Motor neuron (in vitro differentiated cells): ENCODE measurements at places on chromosomes 2 and 18. TPM values are rescaled to one million over a fixed set of nuclear protein-coding genes. Genes with fewer than 3 reads are reported as not detected.

The FAM110C gene
- total RNA-seq = 0.11 and 0.19 TPM in 2 replicates

The CD8B2 gene
- total RNA-seq = 0.06 TPM in 1 of 2 replicates, not detected in the other

The CCDC102B gene
- total RNA-seq = 10.6 and 12.6 TPM in 2 replicates

The APLF gene
- total RNA-seq = 2.5 and 2.7 TPM in 2 replicates

The TMEM185B gene
- 7.5 and 8.6 TPM in 2 replicates for total RNA-seq

DNA sequence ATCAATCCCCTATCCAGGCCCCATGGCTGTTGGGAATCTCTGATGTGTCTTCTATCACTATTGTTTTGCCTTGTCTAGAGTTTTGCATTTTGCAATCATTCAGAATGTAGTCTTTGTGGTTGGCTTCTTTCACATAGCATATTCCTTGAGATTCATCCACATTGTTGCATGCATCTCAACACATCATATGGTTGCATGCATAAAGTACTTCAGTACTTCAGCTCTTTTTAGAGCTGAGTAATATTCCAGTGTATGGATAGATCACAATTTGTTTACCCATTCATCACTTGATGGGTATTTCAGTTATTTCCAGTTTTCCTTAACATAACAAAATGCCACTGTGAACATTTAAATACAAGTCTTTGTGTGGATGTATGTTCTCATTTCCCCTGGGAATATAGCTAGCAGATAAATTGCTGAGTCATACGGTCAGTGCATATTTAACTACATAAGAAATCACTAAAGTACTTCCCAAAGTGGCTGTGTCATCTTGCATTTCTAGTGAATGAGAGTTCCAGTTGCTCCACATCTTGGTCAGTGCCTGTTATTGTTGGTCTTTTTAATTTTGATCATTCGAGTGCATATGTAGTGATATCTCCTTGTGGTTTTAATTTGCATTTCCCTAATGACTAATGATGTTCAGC is 138.8 kb downstream of the BCL11A start:
- no peak for ATAC-seq

DNA sequence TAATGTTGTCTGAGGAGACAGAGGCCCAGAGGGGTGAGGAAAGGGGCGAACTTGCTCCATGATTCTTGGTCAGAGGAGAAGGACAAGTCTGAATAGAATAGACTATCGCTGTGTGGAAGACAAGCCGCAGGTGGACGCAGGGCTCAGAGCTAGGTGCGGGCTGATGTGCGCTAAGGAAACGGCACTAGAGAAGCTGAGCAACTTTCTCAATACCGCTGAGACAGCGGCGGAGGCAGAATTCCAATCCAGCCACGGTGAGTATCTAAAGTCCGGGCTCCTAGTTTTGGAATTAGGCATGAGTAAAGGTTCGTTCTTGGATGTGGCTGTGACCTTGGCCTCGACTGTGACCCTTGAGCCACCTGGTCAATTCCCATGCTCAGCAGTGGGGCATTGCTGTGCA is 47.8 kb downstream of the CAPN13 start:
- no peak for ATAC-seq

- no peak for ATAC-seq
Measured at GRCh38 chr18:38693104-38693503, 1127.5 kb upstream of the CELF4 start.

DNA sequence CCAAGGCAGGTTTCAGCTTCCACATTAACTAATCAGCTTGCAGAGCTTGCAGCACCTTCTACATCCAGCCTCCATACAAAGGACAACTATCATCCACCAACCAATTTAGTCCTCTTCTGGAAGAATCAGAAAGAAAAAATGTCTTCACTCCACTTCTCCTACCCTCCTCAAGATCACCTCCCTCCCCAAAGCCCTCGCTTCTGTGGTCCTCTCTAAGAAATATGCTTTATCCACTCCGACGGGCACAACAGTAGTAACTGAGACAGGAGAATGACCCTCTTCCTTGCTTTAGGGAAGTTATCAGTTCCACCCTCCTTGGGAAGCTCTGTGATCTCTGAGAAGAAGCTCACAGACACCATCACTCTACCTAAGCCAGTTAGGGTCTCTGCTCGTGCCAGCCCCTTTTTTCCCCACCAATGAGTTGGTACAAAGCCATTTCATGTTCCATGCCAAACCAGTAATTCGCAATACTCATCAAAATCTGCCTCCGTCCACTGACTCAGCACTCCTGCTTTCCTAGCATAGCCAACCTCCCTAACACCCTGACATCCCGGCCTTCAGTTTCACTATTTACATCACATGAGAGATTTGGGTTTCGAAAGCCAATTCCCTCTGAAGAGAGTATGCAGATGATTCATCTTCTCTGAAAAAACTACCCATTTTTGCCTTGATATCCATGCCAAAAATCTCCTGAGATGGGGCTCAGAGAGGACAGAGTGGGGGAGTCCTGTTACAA is 114.1 kb upstream of the PKDCC start:
- no peak for ATAC-seq

GRCh38 chr18:62182220-62182619 is 4.6 kb downstream of the PIGN start:
- no peak for ATAC-seq

GRCh38 chr2:133685636-133686215 is 117.5 kb upstream of the NCKAP5 start:
- ATAC-seq = no peak

GRCh38 chr2:171986778-171987177 is 13.0 kb upstream of the METAP1D start:
- no peak for ATAC-seq

DNA sequence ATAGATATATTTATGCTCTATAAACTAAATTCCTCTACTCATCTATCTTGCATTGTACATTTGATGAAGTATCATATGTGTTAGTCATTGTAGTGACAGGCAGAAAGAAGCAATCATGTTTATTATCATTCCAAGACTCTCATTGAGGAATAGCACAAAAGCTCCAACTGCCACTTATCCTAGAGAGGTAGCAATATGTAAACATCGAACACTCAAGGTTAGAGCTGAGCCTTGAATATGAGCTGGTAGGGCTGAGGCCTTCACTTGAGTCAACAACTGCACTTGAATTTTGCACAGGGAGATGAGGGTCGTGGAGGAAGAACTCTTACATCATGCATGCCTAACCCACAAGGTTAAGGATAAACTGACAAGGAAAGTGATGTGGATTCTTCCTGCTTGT is 900.9 kb downstream of the CPS1 start:
- ATAC-seq = peak; percentile 46

DNA sequence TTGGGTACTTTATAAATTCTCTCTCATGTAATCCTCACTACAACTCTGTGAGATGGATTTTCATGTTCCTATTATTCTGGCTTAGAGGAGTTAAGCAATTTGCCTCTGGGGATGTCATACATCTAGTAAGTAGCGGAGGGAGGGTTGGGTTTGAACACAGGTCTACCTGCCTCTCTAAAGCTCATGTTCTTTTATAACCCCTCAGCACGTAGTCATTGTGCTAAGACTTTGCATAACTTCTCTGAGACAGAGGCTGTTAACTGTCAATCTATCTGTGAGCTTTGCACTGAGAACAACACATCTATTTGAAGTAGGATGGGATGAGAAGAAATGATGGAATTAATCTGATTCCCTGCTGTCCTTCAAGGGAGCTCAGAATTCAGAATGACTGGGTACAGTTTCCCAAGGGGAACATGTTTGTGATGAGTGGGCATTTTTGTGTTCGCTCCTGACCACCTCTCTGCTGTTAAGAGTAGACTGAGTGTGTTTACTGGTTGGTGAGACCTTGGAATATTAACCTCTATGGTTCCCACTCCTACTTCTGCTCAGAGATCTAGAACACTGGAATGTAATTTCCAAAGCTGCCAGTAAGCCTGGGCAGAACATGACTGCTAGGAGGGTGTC is 320.7 kb downstream of the SLC8A1 start:
- ATAC-seq = no peak

DNA sequence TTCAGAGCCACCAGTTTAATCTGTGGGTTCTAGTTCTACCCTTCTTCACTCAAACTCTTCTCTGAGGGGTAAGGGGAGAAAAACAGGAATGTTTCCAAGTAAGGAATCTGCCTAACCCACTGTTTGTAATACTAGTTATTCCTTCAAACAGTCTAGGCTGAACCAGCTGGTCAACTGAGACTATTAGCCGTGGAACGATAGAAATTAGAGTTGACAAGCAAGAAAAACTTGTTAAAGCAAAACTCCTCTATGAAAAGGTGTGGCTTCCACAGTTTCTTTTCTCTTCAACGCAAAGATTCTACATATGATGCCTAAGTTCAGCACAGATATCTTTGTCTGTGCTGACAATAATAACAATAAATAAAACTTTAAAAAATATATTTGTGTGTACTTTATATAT is 11.5 kb downstream of the PAIP2B start:
- no peak for ATAC-seq

DNA sequence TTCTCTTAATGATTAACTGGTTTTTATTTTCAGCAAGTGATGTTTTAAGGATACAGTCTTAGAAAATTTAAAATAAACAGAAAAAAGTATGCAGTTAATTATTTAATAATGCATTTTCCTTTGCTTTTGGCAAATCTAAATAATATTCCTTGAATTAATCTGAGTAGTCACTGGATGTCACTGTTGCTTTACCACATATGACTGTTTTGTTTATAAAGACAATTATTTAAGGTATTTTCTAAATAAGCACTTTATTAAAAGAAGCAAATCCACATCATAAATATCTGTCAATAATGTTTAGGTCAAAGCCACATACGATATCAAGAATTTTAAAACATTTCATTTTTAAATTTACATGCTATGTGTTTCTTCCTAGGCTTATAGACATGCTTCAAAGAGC is 40.6 kb upstream of the TFPI start:
- no peak for ATAC-seq

DNA sequence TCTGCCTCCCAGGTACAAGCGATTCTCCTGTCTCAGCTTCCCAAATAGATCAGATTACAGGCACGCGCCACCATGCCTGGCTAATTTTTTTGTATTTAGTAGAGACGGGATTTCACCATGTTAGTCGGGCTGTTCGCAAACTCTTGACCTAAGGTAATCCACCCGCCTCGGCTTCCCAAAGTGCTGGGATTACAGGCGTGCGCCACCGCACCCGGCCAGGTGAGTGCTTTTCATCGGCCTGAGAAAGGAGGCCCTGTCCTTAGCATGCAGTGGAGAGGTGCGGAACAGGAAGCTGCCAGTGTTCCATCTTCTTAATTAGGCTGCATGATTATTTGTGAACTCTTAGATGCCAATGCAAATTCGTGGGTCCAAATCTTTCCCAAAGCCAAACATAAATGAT is 125.7 kb upstream of the THSD7B start:
- no peak for ATAC-seq

DNA sequence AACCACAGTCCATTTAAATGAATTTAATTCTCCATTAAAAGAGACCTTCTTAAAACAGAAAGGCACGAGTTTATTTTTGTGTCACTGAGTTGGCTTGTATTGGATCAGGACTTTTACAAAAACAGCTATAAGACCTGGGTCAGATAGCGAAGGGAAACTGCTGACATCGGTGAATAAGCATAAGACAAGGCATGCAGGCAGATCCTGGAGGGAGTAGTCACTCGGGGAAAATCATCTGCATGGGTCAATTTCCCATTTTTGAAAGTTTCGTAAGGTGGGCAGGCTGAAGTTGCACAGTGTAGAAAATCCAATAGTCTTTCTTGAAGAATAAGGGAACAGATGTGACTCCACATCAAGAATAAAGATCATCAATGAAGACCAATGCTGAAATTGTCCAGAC is 12.9 kb downstream of the IL36B start:
- ATAC-seq = no peak

DNA sequence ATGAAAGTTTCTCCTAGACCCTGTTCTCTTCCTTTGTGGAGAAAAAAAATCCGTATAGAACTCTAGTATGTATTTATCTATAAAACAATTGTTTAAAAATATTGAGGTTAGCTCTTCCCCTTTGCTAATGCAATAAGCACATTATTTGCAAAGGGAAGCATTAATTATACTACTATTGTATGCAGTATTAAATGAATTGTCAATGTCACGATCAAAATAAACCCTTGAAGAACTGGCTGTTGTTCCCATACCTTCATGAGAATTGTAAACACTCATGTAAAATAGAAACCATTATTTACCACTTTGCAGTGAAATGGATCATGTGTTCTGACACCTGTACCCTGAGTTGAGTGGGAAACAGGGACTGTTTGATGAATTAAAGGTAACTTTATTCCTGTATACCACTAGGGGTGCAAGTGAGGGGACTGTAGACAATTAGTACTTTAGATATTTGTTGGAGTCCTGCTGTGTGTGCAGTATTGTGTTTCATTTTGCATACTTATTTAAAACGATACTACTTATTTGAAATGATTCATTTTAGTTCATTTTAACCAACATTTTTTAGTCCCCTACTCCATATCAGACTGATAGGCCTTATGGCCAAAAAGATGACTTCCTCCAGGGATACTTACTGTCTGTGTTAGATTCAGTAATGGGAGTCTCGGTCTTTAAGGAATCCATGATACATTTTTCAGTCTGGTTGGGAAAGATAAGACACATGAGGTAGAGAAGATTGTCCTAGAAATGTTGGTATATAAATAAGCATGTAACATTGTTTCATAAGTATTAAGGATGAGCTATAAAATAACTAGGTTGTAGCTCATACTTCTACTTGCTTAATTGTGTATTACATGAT is 7.9 kb downstream of the PKP4 start:
- no peak for ATAC-seq

DNA sequence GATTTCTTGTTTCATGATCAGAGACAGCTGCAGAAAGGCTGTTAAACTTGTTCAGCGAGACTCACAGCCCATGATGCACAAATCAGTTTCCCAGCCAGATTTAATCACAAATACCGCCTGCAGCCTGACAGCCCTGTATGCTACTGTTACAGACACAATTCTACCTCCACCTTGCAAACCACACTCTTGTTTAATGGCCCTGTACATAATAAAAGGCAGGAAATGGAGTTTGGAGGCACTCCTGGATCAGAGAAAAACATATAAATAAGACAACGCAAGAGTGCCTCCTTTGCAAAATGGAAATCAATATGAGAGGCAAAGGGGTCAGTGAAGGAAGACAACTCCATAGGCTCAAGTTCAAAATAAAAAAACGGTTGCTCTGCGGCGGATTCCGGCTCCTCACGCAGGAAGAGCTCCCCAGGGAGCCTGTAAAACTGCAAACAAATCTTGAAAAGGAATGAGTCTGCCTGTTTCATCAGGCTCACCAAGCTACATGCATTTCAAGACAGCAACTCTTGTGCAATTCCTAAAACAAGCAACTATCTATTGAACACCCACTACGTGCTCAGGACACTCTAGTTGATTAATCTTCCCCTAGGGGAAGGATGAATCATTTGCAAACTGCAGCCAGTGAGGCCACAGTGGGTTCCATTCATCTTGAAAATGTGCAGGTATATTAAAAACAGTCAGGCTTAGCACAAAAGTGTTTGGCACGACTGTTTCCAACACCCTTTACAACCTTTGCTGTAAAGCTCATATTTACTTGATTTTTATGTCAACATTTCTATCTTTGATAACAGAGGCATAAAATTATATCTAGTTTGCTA is 37.5 kb downstream of the TBC1D8 start:
- ATAC-seq = peak; percentile 58

GRCh38 chr2:237048595-237048994 is 37.1 kb upstream of the COPS8 start:
- no peak for ATAC-seq

DNA sequence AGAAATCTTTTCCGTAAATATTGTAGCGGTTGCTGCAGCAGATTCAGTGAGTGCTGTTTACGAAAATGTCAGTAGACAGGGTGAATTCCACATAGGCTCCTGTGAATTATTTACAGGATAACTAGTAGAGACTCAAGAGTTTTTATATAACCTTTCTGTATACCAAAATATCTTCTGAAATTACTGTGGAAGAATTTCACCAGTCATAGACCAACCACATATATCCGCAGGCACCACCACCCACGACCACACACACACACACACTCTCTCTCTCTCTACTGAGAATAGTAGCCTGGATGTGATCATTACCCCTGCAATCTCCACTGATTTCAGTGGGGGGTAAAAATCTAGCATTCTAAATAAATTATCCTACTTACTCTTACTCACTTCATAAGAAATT is 341.8 kb downstream of the RBM43 start:
- no peak for ATAC-seq
